ENCODE measurements at places on chromosomes 2 and 18. TPM values are rescaled to one million over a fixed set of nuclear protein-coding genes. Genes with fewer than 3 reads are reported as not detected.
A peak's percentile ranks its signal among the peaks of the same experiment; 100 is the strongest.

The CYP26B1 gene
- 11.7 TPM for total RNA-seq

- H3K27me3 ChIP-seq = no peaks in the 10 kb centered on the region
- no peaks in the 10 kb centered on the region for H3K36me3 ChIP-seq
- H3K27ac ChIP-seq = no peak overlapping the region
- no peaks in the 10 kb centered on the region for H3K4me1 ChIP-seq
- H3K4me3 ChIP-seq = no peak overlapping the region
Observed at GRCh38 chr18:44464398-44465180, 216.1 kb upstream of the SETBP1 start.

GRCh38 chr18:68916734-68917133, 118.9 kb downstream of the CCDC102B start:
- no peaks in the 10 kb centered on the region for H3K27me3 ChIP-seq
- H3K4me1 ChIP-seq = no peaks in the 10 kb centered on the region
- H3K4me3 ChIP-seq = no peak overlapping the region
- no peak overlapping the region for H3K27ac ChIP-seq

The GREB1 gene
- 7.2 TPM for total RNA-seq

DNA sequence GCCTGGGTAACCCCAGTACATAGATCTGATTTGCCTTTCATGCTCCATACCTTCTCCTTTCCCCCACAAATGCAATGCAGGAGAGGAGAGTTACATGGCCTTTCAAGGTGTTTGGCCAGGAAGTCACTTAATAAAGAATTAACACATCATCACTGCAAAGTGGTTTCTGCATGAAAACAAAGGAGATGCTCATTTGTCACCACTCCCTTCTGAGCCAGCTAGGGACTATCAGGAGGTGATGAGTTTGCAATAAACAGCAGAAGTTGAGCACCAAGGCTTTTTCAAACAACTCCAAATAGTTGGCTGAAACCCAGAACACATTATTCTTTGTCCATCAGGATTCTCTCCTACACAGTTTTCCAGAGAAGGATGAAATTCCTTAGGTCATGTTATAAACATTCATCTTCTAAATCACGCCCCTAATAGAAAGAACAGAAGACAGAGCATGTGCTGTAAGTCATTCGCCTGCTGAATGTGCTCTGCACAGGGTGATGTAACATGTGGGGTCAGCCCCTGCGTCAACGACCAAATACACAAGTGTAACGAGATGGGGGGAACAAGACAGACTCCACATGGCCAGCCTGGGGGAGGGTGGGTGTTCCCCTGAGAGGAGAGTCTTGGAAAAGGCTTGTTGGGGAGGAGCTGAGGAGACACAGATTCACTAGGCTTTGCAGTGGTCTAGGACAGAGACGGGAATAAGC, 87.3 kb upstream of the RMDN2 start:
- H3K4me3 ChIP-seq = no peak overlapping the region
- DNase-seq = peak; percentile 86
- no peaks in the 10 kb centered on the region for H3K27me3 ChIP-seq
- no peaks in the 10 kb centered on the region for H3K36me3 ChIP-seq
- peaks cover 8% of the 10 kb centered on the region for H3K4me1 ChIP-seq
- H3K27ac ChIP-seq = peak overlapping the region; percentile 33

The HOXD10 gene
- 0.09 TPM for total RNA-seq
